Pancreas (tissue), 10 donors: ENCODE measurements at places on chromosomes 2 and 18.

GRCh38 chr2:187581125-187581896, 27.1 kb upstream of the TFPI start:
- no peak for DNase-seq

DNA sequence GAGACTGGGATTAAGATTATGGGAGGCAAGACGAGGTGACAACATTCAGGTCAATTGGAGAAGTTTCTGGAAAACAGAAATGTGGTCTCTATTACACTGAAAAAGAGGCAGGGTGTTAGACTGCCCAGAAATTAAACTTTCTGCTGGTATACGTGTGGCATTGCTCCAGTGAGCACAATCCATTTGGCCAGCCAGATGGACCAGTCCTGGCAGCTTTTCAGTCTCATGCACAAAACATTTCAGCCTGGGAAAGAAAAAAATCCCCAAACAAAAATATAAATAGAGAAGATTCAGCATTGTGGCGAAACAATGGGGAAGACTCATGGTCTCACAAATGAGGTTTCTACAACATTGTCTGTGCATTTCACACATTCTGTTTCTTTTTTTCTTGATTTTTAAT, 113.9 kb downstream of the HNMT start:
- DNase-seq = no peak

- no peak for DNase-seq
Observed at GRCh38 chr2:133503323-133503722, 64.9 kb downstream of the NCKAP5 start.

DNA sequence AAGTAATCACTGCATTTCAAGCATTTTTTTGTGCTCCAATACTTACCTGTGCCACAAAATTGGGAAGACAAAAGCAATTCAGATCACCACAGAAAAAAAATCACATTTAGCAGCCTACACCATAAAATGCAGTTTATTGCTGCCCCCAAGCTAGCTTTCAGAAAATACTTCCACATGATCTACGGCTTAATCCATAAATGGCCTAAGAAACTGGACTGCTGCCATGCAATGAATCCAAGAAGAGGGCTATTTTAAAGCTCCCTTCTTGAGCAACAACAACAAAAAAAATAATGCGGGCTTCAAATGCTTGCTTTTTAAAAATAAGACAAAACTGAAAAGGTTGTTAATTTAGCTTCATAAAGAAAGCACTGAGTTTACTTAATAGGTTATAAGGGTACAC, 272.3 kb downstream of the RAD51AP2 start:
- DNase-seq = no peak

- DNase-seq = no peak
Observed at GRCh38 chr2:176494949-176495353, 225.7 kb downstream of the MTX2 start.

DNA sequence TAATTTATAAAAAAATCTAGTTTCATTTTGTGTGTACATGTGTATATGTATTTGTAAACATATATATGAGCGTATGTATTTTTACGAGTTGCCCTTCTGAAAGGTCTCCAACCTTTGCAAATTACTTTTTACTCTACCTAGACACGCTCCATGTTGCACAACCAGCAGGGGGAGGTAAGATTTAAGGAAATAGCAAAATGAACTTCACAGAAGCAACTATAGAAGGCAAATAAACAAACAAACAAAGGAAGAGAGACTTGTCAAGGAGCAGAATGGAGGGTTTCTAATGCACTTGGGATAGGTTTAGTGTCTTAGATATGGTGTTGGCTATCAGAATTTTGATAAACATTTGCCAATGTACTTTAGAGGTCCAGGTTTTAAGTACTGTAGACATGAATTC, 820.5 kb upstream of the POU3F3 start:
- DNase-seq = no peak

DNA sequence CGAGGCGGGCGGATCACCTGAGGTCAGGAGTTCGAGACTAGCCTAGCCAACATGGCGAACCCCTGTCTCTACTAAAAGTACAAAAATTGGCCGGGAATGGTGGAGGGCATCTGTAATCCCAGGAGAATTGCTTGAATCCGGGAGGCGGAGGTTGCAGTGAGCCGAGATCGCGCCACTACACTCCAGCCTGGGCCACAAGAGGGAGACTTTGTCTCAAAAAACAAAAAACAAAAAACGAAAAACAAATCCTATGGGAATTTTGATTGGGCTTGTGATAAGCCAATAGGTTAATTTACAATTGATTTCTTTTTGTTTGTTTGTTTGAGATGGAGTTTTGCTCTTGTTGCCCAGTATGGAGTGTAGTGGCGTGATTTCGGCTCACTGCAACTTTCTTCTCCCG, 24.2 kb upstream of the TOGARAM2 start:
- no peak for DNase-seq
